ENCODE measurements at places on chromosomes 4 and X.

- no peak for DNase-seq
Observed at GRCh38 chr4:52657292-52657617, 1.8 kb downstream of the USP46 start.

- no peak for DNase-seq
Observed at GRCh38 chr4:41686893-41687292, 61.6 kb downstream of the PHOX2B start.

- DNase-seq, result no peak
Observed at GRCh38 chrX:134679221-134679620, 20.9 kb upstream of the PLAC1 start.

GRCh38 chr4:47120783-47121182 lies 89.4 kb downstream of the GABRB1 start:
- no peak for DNase-seq

DNA sequence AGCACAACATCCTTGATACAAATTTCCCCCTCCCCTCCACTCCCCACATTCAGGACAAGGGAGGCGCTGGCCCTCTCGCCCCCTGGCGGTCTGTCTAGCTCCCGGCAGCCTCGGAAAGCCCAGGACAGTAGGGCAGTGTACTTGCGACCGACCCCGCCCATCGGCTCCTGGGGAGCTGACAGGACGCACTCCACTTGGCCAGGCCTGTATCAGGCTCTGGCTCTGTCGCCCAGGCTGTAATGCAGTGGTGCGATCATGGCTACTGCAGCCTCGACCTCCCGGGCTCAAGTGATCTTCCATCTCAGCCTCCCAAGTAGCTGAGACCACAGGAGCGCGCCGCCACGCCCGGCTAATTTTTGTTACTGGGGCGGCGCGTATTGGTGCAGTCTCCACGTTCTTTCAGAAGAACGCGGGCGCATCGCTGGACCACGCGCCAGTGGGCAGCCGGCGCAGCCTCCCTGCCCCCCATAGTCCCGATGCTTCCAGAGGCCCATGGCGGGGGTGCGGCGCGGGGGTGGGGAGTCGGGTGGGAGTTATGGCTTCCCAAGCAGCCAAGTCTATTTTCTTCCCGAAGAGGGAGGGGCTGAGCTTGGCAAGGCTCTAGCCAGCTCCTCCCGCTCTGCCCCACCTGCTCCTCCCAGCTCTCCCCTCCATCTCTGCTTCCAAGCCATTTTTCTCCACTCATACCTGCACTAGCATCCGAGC lies 7.8 kb upstream of the AKAP14 start:
- DNase-seq, result peak; percentile 73
